Stimulated activated CD4-positive, alpha-beta T cell treated with anti-CD3 and anti-CD28 coated beads, Interleukin-15, amount 100 ng/mL, for 1 hour (primary cell): ENCODE measurements at places on chromosomes 3 and 15.
A peak's percentile ranks its signal among the peaks of the same experiment; 100 is the strongest.

DNA sequence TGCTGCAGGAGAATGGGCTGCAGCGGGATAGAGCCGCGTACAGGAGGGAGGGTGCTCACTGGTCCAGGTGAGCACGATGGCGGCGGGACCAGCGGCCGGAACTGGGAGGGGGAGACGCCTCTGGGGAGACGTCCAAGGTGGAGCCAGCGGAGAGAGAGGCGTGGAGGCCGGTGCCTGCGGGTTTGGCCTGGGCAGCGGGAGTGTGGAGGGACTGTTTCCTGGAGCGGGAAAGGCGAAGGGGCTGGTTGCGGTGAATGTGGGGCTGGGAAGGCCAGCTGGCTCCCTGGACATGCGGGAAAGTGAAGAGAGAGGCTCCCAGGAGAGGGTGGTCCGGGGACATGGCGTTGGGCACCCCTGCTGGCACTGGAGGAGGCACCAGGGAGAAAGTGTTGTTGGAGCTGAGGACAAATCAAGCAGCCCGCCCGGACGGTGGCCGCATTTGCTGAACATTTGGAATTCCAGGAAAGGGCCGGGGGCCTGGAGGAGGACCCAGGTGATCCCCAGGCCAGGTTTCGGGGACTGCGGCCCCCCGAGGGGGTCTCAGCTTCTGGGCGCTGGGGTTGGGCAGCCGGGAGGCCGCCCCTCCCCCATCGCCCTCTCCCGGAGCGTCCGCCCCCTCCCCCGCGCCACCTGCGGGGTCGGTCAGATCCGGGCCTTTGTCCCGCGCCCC, 34.3 kb downstream of the DNAJB8 start:
- no peak for DNase-seq

GRCh38 chr3:27827041-27827440, 104.9 kb upstream of the EOMES start:
- no peak for DNase-seq

DNA sequence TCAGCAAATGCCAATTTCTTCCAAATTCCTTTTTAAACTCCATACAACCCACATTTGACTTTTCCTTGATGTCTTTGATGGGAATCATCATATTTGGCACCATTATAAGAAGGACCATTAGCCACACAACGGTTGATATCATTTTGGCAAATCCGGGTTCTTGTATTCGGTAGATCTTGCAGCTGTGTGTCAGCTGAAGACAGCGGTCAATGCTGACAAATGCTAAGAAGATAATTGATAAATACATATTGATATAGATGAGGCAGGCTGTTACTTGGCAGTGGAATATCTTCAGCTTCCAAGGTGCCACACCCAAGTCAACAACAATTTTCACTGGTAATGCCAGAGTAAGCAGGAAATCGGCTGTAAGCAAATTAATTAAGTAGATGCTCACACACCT, 4.2 kb downstream of the GPR171 start:
- no peak for DNase-seq

DNA sequence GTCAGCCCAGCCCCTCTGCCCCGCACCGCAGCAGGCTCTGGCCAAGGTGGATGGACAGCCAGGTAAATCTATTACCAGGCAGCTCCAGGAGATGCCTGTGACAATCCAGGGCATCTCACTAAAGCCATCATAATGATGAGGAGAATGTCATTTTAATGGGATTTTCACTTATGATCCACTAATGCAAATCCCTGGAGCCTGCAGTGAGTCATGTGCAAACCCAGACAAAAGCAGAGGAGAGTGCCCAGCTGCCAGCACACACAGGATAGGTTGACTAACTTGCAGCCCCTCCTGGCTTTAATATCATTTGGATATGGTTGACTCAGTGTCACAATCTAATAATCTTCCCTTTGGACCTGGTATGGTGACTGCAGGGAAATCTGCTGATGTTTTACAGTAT, 206.9 kb upstream of the TRIM42 start:
- DNase-seq: no peak

DNA sequence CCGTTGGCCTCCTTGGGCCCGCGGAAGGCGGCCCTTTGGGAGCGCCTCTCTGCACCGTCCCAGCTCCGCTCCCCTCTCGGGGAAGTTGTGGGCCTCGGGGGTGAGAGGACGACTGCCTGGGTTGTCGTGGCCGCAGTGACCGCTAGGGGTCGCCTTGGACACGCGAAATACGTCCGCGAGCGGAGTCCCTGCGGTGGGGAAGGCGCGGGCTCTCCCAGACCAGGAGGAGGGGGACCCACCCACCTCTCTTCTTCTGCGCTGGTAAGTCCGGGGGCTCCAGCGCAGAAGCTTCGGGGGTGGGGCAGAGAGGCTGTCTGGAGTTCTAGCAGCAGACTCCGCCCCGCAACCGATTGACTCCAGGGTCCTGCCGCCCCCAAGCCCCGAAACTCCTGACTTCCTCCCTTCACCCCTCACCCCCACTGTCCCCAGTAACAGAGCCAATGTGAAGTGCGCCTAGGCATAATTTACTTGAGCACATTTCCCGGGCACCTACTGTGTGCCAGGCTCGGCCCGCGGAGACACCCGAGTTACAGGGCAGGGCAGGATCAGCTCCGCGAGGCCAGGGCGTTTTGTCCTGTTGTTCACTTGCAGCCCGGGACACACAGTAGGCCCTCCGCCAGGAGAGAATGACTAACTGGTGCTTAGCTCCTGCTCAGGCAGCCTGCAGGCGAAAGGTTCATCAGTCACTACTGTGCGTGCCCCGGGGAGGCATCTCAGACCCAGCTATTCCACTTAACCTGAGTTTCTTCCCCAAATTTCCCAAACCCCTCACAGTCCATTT, 32.8 kb downstream of the DNASE1L3 start:
- DNase-seq: peak; percentile 72

DNA sequence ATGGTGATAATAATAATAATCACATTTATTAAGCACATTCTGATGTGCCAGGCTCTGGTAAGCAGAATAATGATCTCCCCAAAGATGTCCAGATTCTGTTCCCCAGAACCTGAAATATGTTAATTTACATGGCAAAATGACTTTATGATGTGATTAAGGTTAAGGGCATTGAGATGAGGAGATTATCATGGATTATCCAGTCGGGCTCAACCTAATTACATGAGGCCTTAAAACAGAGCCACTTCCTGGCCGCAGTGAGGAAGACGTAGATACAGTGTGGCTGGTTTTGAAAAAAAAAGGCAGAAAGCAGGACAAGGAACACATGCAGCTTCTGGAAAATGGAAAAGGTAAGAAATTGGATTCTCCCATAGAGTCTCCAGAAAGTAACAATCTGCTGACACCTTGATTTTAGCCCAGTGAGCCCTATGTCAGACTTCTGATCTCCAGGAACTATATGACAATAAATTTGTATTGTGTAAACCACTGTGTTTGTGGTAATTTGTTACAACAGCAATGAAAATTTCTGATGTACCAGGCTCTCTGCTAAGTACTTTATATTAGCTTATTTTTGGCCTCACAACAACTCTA, 126.7 kb downstream of the ALCAM start:
- DNase-seq: no peak
